ENCODE measurements at places on chromosomes 2 and 18.

- DNase-seq: no peak
Observed at GRCh38 chr18:51563396-51563795, 365.9 kb upstream of the MEX3C start.

DNA sequence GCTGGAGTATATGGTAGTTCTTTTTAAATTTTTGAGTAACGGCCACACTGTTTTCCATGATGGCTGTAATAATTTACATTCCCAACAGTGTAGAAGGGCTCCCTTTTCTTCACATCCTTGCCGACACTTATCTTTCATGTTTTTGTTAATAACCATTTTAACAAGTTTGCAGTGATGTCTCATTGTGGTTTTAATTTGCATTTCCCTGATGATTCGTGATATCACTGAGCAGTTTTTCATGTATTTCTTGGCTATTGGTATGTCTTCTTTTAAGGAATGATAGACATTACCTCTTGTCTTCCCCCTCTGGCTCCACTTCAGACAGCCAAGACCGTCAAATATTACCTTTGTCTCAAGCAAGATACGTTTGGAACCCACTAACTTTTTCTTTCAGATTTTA, 371.1 kb upstream of the NRP2 start:
- no peak for DNase-seq

DNA sequence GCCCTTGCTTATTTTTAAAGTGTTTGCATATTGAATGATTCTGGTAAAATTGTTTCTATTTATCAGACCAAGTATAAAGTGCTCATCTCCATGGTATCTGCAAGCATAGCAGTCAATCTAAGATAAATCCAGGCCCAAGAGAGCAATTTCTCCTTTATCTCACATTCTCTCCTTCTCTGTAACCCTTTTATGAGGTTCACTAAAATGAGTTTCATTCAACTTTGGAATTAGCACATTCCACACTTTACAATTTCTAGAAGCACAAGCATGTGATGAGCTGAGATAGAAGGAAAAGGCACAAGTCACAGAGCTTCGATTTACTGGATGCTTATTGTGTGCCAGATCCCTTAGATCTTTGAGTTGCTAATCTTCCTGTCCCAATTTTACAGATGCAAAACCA, 97.3 kb downstream of the CNTNAP5 start:
- no peak for DNase-seq

DNA sequence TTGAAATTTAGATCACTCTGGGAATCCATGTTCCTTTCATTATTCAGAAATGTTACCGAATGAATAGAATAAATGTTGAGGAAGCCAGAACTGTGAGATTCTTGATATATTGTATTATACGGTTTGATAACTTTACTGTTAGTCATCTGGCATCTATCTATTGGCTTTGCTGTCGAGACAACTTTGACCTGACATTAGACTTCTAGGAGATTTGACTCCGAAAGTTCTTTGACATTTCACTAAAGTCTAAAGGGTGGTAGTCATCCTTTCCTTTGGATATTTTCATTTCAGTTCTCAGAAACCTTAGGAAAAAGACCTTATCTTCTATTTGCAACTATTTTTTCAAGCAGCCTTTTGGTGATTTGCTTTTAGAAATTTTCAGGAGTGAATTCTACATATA, 1.9 kb downstream of the BMPR2 start:
- no peak for DNase-seq

GRCh38 chr2:23215016-23215415, 170.0 kb upstream of the KLHL29 start:
- DNase-seq: no peak

GRCh38 chr2:226637383-226637782, 162.2 kb downstream of the IRS1 start:
- DNase-seq: no peak

- DNase-seq: peak; percentile 66
Observed at GRCh38 chr2:189798312-189799029, 14.2 kb downstream of the PMS1 start.

GRCh38 chr2:199697469-199697868, 153.5 kb downstream of the FTCDNL1 start:
- DNase-seq: no peak

- DNase-seq: no peak
Observed at GRCh38 chr18:22684268-22684667, 248.9 kb upstream of the RBBP8 start.

GRCh38 chr2:101718993-101719571, 21.6 kb downstream of the MAP4K4 start:
- DNase-seq: no peak

GRCh38 chr2:199201539-199201938, 256.2 kb downstream of the SATB2 start:
- DNase-seq: no peak

GRCh38 chr2:120237491-120237902, 14.3 kb upstream of the TMEM185B start:
- peak; percentile 52 for DNase-seq

GRCh38 chr18:60543646-60544045, 171.1 kb upstream of the MC4R start:
- DNase-seq: no peak

DNA sequence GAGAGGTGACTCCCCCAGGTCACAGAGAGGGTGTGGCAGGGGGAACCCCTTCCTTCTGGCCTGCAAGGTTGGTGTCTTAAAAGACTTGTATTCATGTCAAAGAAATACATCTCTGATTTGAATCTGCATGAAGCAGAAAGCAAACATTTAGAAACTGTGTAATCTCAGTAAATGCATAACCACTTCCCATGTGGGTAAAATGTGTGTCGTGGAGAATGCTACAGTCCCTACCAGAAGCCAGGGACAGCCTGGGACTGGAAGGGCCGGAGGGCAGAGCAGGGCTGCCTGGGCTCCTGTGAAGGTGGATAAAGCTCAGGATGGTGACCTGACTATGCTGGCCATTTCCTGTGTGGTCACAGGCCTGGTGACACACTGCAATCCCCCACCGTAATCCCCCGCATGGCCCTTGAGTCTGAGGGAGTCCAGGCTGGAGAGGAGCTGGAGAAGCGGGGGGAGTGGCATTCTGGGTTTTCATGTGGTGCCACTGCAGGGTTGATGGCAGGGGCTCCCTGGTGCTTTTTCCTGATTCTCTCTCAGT, 102.2 kb downstream of the LRRC30 start:
- DNase-seq: no peak

GRCh38 chr2:188819792-188820191, 154.4 kb upstream of the COL3A1 start:
- DNase-seq: no peak

- DNase-seq: no peak
Observed at GRCh38 chr2:134838143-134838620, at the start of gene ACMSD. TSS of gene ACMSD (plus strand) at chr2:134838616. CDS start at chr2:134838683, 67 bp downstream.

GRCh38 chr2:201049455-201049854, 22.0 kb downstream of the HYCC2 start:
- DNase-seq: no peak

DNA sequence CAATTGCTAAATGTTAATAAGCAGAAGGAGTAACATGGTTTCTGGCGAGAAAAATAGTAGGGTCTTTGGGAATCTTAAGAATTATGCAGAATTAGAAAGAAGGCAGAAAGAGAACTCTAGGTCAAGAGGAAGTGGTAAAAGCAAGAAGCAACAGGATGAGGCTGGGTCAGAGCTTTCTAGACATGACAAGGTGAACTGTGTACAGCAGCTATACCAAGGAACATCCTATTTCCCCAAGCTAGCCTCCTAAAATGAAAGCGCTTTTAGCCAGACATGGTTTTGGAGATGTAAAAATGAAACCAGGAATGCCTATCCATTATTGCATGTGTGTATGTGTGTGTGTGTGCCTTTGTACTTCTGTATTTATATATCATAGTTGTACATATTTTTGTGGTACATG, 42.3 kb upstream of the STAT1 start:
- no peak for DNase-seq

DNA sequence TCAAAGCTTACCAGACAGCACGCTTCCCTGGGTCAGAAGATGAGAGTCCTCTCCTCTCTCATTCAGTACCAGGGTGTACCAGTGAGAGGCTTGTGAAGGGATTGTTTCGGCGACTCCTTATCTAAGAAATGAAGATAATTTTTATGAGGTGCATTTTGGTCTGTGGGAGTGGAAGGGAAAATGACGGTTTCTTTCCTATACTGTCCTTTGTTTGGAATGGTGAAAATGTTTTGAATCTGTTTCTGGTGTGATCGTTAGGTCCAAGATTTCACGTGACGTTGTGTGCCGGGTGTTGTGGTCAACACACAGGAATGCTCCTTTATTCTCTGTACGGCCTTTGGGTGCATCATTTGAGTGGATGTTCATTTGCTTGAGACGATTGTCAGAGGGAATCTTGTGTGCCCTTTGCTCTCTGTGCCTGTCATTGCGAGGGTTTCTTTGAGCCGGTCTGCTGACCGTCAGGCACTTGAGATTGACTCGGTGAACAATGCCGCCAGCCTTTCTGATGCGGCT, 183.5 kb downstream of the AGAP1 start:
- DNase-seq: no peak

DNA sequence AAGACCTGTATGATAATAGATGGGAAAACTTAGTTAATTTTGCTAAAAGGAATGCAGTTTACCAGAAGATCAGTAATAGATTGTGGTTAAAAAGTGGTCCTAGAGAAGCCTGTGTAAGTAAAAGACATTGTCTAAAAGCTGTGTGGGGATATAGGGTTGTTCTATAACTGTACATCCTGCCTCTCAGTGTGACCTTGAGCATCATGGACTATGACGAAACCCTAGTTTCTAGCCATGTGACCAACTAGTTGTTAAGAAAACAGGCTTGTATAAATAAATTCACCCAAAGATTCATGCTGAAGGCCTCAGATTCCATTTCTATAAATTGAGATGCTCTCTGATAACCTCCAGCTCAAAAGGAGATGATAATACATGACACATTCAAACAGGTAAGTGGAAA, 160.7 kb downstream of the IKZF2 start:
- no peak for DNase-seq

DNA sequence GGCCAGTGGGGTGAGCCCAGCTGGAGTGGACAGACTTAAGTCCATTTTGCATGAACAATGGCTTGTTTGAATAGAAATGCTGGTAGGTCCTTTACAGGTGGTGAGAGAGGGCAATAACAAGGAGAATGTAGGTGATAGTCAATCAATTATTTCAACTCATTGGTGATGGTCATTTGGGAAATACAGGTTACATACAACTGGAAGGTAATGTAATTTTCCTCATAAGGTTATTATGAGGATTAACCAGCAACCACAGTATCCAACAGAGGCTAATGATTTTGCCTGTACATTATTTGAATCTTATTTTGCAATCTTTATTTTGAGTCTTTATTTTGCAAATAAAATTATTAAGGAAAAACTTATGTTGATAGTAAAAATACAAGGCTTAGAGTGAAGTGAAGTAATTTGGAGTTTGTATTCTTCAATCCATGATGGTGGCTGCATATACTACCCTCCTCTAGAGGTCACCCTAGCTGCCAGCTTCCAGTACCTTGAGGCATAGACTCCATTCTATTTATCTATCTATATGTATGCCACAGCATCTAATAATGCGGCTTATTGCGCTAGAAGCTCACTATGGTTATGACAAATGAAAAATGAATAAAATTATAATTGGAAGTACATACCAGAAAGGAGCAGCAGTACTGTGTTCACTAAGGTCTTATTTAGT, 20.5 kb upstream of the HNMT start:
- DNase-seq: no peak

GRCh38 chr2:53744395-53745065, 23.1 kb upstream of the CHAC2 start:
- no peak for DNase-seq

DNA sequence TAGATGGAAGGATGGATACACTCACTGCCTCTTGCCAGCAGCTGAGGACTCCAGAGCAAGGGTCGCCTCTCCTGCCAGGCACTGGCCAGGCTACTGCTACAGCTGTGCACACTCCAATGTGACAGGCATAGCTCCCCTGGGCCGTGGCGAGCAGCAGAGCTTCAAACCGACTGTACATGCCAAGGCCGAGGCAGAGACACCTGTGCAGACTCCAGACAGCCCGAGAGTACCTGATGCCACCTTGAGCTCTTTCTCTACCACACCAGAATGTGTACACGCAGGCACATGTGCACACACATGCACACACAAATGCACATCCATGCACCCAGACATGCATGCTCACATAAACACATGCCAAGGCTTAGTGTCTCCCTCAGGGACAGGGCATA, 508.3 kb upstream of the MYT1L start:
- DNase-seq: no peak

DNA sequence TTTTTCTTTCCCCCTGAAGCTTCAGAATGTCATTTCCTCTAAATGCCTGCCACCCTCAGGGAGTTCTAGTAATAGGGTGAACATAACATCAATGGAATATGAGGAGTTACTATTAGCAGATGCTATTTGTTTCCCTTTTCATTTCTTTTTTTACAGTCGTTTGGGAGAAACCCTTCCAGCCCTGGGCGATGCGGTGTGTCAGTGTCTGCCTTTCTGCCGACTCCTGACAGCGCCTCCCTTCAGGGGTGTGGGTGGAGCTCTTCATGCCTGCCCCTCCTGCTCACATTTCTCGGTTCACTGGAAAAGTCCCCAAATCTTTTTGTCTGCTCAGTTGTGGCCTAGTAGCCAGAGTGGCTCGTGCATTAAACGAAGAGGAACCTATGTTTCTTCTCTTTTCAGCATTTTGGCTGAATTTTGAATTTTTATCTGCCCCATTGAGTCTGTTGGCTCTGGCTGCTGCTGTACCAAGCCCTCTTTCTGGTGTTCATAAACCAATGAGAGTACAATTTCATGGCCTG, 72.3 kb downstream of the FMNL2 start:
- peak; percentile 30 for DNase-seq

GRCh38 chr2:189544318-189545042, 36.1 kb downstream of the SLC40A1 start:
- no peak for DNase-seq

DNA sequence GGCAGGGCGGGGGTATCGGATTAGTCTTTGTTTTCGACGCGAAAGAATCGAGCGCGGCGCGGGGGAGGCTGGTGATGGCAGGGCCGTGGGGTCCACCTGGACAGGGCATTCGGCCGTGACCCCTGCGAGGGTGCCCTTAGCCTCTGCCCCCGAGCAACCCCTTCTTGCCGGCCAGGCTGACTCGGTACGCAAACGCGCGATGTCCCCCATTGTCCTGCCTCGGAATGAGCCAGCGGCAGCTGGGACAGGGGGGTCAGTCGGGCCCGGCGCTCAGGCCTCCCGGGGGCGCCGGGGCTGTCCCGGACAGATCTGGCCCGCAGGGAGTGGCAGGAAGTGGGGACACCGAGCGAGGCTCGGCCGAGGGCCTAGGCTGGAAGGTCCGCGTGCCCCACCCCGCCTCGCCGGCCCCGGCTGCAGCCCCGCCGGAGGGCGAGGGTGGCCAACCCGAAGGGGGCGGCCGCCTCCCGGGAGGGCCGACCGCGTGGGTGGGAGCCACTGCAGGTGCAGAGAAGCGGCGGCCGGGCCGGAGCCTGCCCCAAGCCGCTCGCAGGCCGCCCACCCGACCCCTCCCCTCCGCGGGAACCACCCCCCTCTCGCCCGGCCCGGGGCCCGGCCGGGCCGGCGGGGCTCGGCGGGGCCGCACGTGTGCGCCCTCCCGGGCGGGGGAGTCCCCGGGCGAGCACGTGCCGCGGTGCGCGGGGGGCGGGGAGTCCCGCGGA, at the start of gene TET3:
Gene TET3, plus strand, starts transcription at position 708 of the 719 bp plus-strand sequence. CDS start 1,494 bp downstream, outside the sequence.
- peak; percentile 59 for DNase-seq

GRCh38 chr2:218230882-218231281, 13.9 kb downstream of the ARPC2 start:
- peak; percentile 45 for DNase-seq

GRCh38 chr2:144206019-144206418, 313.9 kb downstream of the ZEB2 start:
- DNase-seq: no peak

All from dermis blood vessel endothelial cell (primary cell).